ENCODE measurements at places on chromosomes 12 and 14. TPM values are rescaled to one million over a fixed set of nuclear protein-coding genes. Genes with fewer than 3 reads are reported as not detected.

- no peaks in the 10 kb centered on the region for H3K27me3 ChIP-seq
- H3K27ac ChIP-seq, result no peak overlapping the region
- no peak overlapping the region for H3K4me3 ChIP-seq
- H3K36me3 ChIP-seq, result no peaks in the 10 kb centered on the region
Measured at GRCh38 chr12:45296046-45296586, 80.2 kb downstream of the ANO6 start.

Gene GZMH
- total RNA-seq, result not detected

Gene FAM222A
- 3.5 TPM for total RNA-seq

DNA sequence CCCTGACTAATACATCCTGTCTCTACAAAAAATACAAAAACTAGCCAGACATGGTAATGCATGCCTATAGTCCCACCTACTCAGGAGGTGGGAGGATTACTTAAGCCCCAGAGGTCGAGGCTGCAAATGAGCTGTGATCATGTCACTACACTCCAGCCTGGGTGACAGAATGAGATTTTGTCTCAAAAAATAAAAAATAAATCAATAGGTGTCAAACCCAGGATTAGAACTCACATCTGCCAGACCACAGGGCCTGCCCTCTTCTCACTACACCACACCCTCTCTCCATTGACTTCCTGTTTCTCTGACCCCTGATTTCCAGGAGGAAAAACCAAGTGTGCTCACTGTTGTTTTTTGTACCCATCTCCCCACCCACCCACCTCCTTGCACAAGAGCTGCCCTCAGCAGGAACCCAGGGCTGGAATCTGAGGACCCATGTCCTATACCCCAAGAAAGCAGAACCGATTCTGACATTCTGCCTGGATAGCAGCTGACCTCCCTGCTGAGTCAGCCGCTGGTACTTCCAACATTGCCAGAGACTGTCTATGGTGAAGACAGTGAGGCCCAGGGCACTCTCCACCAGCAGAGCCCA is 6.2 kb downstream of the CMKLR1 start:
- no peaks in the 10 kb centered on the region for H3K36me3 ChIP-seq
- no peak overlapping the region for H3K4me3 ChIP-seq
- no peaks in the 10 kb centered on the region for H3K27me3 ChIP-seq
- H3K4me1 ChIP-seq, result no peaks in the 10 kb centered on the region
- H3K27ac ChIP-seq, result no peak overlapping the region

DNA sequence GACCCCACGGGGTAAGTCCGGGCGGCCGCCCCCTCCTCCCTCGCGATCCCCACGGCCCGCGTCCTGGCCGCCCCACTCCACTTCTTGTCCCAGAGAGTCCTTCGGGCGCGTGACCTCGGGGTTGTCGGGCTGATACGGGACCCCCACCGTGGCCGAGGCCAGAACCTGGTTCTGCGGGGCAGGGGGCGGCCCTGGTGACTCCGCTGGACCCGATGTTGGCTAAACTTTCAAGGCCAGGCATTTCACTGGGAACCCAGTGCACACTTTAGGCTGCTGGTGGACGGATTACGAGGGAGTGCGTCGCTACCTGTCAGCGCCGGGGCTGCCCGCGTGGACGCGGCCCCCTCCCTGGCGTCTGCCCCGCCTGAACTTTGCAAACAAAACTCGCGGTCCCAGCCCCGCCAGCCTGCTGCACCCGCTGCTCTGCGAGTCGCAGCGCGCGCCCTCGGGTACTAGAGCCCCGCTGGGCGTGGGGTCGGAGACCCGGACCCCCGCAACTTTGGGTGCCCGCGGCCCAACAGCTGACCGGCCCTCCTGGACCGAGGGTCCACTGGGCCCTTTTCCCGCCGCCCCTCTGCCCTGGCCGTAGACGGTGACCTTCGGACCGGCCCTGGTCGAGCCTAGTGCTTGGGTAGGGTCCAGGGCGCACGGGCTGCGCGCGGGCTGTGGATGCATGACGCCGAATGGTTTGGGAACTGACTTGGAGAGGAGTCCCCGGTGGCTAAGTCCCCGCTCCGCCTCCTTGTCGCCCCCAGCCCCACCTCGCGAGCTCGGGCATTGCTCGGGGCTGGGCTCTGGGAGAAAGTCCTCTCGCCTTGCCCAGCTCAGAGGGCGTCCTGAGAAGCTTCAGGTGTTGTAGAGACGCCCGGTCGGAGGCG is 624 bp downstream of the RIN3 start:
- no peaks in the 10 kb centered on the region for H3K36me3 ChIP-seq
- peak overlapping the region; percentile 57 for H3K4me3 ChIP-seq
- no peaks in the 10 kb centered on the region for H3K27me3 ChIP-seq
- peak overlapping the region; percentile 85 for H3K27ac ChIP-seq
- DNase-seq, result peak; percentile 31

GRCh38 chr12:99974146-99974545 is 10.6 kb downstream of the ANKS1B start:
- no peak overlapping the region for H3K27ac ChIP-seq
- H3K4me3 ChIP-seq, result no peak overlapping the region
- H3K4me1 ChIP-seq, result no peaks in the 10 kb centered on the region
- no peaks in the 10 kb centered on the region for H3K36me3 ChIP-seq
- DNase-seq, result no peak

GRCh38 chr12:101207086-101207780 is 2.8 kb downstream of the SLC5A8 start:
- H3K4me1 ChIP-seq, result no peaks in the 10 kb centered on the region
- H3K4me3 ChIP-seq, result no peak overlapping the region

Gene RNASE3
- not detected for total RNA-seq

Gene ABCC9
- total RNA-seq, result 47.4 TPM

Gene GDF3
- total RNA-seq, result not detected

Gene SLC10A1
- total RNA-seq, result not detected

DNA sequence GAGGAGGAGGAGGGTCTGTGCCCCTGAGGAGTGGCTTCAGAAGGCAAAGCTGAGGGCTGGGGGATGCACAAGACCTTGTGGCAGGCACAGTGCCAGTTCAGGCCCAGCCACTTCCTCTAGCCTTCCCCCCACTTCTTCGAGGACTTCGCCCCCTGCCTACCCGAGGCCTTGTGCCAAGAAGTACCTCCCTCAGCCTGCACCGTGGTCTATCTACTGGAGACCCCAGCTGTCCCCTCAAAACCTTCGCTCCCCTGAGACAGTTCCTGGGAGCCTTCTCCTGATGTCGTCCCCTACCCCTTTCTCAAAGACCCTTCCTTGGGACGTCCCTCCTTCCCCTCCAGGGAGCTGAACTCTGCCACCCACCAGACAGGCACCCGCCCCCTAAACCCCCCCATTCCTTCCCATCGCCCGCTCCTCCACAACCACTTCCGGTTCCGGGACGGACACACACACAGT is 604 bp downstream of the ZNF384 start:
- H3K27ac ChIP-seq, result peak overlapping the region; percentile 99
- no peaks in the 10 kb centered on the region for H3K36me3 ChIP-seq
- H3K27me3 ChIP-seq, result no peaks in the 10 kb centered on the region
- H3K4me1 ChIP-seq, result no peaks in the 10 kb centered on the region
- peak overlapping the region; percentile 84 for H3K4me3 ChIP-seq

DNA sequence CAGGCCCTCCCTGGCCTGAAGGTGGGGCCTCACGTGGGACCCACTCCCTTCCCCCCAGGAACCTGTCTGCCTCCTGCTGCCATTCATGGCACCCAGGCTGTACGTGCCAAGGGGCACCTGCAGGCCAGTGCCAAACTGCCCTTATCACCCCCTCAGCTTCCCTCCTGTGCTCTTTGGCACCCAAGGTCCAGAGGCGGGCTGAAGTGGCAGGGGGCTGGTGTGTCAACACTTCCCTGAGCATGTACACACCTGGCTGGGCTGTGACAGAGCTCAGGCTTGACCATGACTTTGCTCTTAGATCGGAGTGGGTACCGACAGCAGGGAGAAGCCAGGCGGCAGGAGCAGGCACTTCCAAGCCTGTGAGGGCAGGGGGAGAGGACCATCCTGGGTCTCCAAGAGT is 41.6 kb downstream of the HSD17B6 start:
- no peak overlapping the region for H3K4me3 ChIP-seq
- no peaks in the 10 kb centered on the region for H3K27me3 ChIP-seq
- H3K4me1 ChIP-seq, result no peaks in the 10 kb centered on the region
- no peak for DNase-seq

Gene KERA
- total RNA-seq, result not detected

DNA sequence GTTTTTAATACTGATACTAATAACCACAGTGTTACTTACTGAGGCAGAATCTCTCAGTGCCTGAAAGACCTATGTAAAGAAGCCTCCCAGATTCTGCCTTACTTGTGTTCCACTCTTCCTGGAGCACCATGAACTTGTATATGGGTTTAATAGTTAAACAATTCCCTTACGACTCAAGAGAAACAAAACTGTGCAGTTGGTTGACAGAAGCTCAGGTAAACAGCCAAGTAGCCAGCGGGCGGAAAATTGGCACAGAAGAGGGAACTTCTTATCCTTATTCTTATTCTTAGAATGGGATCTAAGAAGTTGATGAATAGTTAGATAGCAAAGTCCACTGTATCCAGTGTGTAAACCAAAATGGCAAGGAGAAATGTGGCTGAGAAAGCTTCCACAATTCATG is 22.7 kb upstream of the MAGOHB start:
- H3K27me3 ChIP-seq, result no peaks in the 10 kb centered on the region
- DNase-seq, result no peak
- H3K27ac ChIP-seq, result no peak overlapping the region
- H3K4me3 ChIP-seq, result no peak overlapping the region
- H3K36me3 ChIP-seq, result no peaks in the 10 kb centered on the region

Gene IL23A
- total RNA-seq, result not detected

Gene CIDEB
- total RNA-seq, result 1.3 TPM

- peak overlapping the region; percentile 87 for H3K27ac ChIP-seq
- H3K36me3 ChIP-seq, result no peaks in the 10 kb centered on the region
- H3K4me3 ChIP-seq, result no peak overlapping the region
- H3K4me1 ChIP-seq, result peaks cover 5% of the 10 kb centered on the region
Measured at GRCh38 chr14:75987201-75987970, 1.8 kb downstream of the IFT43 start.

DNA sequence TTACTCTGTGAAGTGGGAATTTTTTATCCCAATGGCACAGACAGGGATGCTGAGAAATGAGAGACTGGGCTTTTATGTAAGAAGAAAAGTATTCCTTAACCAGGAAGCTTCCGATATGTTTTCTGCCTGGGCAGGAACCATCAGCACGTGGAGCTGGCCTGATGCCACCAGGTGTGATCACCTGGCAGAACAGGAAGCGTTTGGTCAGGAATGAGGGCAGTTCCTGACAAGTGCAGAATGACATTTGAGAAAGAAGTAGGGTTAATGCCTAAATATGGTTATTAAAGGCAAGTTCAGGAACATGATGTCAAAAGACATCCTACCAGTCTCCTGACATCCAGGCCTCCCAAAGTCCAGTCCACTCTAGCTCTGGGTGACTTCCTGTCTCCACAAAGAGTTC is 210.3 kb downstream of the NUAK1 start:
- H3K27me3 ChIP-seq, result no peaks in the 10 kb centered on the region
- no peaks in the 10 kb centered on the region for H3K4me1 ChIP-seq

DNA sequence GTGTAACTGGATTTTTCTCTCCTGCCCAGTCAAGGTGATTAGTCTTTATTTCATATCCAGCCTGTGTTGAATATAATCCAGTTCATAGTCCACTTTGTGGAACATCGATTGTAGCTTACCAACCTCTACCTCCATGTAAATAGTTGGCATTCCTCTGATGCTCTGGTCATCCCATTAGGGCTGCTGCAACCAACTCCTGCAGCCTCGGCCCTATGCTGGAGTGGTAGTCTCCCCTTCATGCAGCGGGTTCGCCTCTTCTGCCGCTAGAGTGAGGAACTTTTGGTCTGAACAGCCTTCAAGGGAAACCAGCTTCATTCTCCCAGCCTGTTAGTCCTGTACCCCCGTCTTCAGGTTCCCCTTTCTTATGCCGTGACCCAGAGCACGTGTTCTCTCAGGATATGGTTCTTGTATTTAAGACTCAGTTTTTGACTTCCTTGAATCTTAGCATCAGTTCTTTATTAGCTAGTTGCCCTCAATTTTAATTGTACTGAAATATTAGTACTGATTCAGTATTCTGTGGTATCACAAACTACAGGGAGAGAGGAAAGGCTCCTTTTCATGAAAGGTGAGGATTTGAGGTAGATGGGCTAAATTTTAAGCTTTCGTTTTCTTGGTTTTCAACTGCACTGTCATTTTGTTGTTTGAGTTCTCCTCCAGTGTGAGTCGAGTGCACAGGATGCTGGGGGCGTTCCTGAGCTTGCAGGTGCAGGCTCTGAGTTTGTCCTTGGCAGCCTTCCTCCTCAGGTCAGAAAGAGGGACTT is 33.2 kb downstream of the ZNF664 start:
- no peak for DNase-seq
- H3K4me3 ChIP-seq, result no peak overlapping the region
- H3K27ac ChIP-seq, result no peak overlapping the region

GRCh38 chr14:43877351-43877960 is 629.6 kb downstream of the FSCB start:
- DNase-seq, result no peak
- no peaks in the 10 kb centered on the region for H3K27me3 ChIP-seq
- H3K36me3 ChIP-seq, result no peaks in the 10 kb centered on the region
- no peaks in the 10 kb centered on the region for H3K4me1 ChIP-seq

- DNase-seq, result no peak
- no peaks in the 10 kb centered on the region for H3K36me3 ChIP-seq
- no peaks in the 10 kb centered on the region for H3K4me1 ChIP-seq
- H3K27me3 ChIP-seq, result no peaks in the 10 kb centered on the region
Measured at GRCh38 chr12:40831916-40832315, 139.7 kb downstream of the CNTN1 start.

Gene TMEM233
- total RNA-seq, result 0.21 TPM

Gene NRDE2
- total RNA-seq, result 27.3 TPM

Gene HOXC12
- total RNA-seq, result not detected

GRCh38 chr14:55938249-55938791 is 179.9 kb upstream of the PELI2 start:
- no peak overlapping the region for H3K4me3 ChIP-seq
- no peak overlapping the region for H3K27ac ChIP-seq
- DNase-seq, result no peak
- no peaks in the 10 kb centered on the region for H3K27me3 ChIP-seq

- DNase-seq, result no peak
- H3K27ac ChIP-seq, result no peak overlapping the region
- no peaks in the 10 kb centered on the region for H3K4me1 ChIP-seq
Measured at GRCh38 chr14:61090432-61091216, 109.6 kb downstream of the SLC38A6 start.

Gene ESRRB
- not detected for total RNA-seq

- H3K27ac ChIP-seq, result no peak overlapping the region
- H3K27me3 ChIP-seq, result no peaks in the 10 kb centered on the region
- no peak for DNase-seq
- H3K4me3 ChIP-seq, result no peak overlapping the region
Measured at GRCh38 chr14:51053157-51053556, 41.7 kb downstream of the TRIM9 start.

DNA sequence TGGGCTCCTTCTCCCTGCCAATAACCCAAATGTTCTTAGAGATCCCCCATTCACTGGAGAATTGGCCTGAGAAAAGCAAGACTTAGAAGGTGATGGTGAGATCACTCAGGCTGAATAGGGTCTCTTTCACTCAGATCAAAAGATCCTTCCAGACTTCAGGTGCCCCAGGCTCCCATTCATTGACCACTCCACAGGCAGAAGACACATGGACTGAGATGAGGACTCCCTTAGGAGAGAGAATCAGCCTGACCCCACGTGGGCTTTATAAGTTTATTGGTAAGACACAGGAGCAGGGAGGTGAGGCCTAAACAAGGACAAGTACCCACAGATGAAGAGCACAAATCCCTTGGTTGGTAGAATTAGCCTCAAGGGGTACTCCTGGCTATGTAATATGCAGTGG is 6.1 kb upstream of the KRT72 start:
- no peaks in the 10 kb centered on the region for H3K27me3 ChIP-seq
- no peaks in the 10 kb centered on the region for H3K36me3 ChIP-seq
- no peak overlapping the region for H3K27ac ChIP-seq
- no peak overlapping the region for H3K4me3 ChIP-seq

- no peak overlapping the region for H3K27ac ChIP-seq
- no peaks in the 10 kb centered on the region for H3K4me1 ChIP-seq
- H3K4me3 ChIP-seq, result no peak overlapping the region
- H3K27me3 ChIP-seq, result no peaks in the 10 kb centered on the region
- no peak for DNase-seq
- H3K36me3 ChIP-seq, result no peaks in the 10 kb centered on the region
Measured at GRCh38 chr12:508145-508544, 48.4 kb downstream of the B4GALNT3 start.
